CD4-positive, alpha-beta T cell treated with Interleukin-6 at 100 ng/mL for 8 hours (primary cell): ENCODE measurements at places on chromosomes 3 and 15.

- no peak for DNase-seq
These were observed 78.4 kb downstream of the NEK10 start for GRCh38 chr3:27290760-27291159.

DNA sequence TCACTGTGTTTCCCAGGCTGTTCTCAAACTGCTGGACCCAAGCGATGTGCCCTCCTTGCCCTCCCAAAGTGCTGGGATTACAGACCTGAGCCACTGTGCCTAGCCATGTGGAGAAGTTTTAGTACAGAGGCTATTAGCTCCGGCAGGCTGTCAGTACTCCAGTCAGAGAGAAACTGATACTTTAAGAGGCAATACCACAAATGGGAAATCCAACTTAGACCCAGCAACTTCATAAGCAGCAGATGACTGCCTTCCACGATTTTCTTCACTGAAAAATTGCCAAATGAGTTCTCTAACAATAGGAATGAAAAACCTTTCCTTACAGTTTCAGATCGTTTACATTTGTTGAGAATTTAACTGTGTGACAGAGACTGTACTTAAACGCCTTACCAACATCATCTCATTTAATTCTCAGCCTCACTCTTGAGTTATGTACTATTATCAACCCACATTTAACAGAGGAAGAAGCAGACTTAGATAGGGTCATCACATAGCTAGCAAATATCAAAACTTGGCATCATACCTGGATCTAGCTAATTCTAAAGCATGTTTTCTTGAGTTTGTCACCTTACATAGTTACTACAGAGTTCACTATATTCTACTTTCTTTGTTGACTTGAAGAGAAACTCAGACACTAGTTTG, 127.4 kb downstream of the TCF12 start:
- DNase-seq, result no peak

- DNase-seq, result no peak
These were observed 5.8 kb upstream of the TM4SF4 start for GRCh38 chr3:149468504-149469212.

- DNase-seq, result no peak
These were observed 277.1 kb downstream of the SUCLG2 start for GRCh38 chr3:67377299-67377698.

- DNase-seq, result no peak
These were observed 863.3 kb downstream of the IGSF11 start for GRCh38 chr3:118171236-118171852.

GRCh38 chr15:89648106-89649012, 6.9 kb downstream of the KIF7 start:
- no peak for DNase-seq

DNA sequence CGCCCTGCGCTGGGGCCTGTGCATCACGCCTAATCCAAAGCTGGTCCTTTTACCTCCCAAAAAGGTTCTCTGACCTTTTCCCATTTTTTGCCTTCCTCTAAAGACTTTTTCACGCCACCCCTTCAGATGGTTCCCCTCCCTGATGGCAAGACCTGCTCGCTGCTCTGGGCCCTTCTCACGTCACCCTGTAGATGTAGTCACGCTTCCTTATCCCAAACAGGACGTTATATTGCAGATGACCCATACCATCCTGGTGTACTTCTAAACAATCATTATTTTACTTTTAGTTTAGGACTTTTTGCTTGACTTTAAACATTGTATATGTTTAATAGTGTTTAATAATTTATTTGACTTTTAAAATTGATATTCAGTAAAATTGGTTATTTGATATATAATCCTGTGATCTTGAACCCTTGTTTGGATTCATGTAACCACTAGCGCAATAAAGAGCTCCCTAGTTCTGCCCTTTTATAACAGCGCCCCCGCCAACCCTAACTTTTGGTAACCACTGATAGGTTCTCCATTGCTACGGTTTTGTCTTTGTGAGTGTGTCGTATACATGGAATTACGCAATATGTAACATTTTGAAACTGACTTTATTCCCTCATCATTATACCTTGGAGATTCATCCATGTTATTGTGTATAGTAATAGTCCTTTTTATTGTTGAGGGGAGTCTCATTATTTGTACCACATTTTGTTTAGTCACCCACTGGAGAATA, 159.0 kb upstream of the CHRNA7 start:
- DNase-seq, result no peak

DNA sequence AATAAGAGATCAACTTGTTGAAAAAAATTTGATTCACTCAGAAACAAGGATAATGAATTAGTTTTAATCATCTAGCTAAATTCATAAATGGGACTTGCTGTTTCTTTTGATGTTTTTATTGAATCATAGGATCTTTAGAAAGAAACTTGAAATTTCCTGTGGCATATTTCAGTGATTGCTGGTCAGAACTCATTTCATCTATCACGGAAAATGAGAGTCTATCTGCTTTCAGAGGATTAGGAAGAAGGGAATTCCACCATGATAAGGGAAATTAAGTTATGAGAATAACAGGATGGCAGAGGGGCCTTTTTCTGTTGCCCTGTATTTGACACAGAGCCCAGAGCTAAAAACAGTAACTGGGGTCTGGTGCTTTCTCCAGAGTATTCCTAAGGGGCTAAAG, 44.9 kb upstream of the CCNL1 start:
- no peak for DNase-seq

- DNase-seq, result no peak
These were observed 252.4 kb upstream of the HES1 start for GRCh38 chr3:193883551-193883950.

GRCh38 chr3:55286693-55287092, 200.4 kb downstream of the WNT5A start:
- no peak for DNase-seq
